NCI-H510A treated with DMSO at 0.1 percent for 48 hours (cell line): ENCODE measurements at places on chromosomes 2 and 18.

DNA sequence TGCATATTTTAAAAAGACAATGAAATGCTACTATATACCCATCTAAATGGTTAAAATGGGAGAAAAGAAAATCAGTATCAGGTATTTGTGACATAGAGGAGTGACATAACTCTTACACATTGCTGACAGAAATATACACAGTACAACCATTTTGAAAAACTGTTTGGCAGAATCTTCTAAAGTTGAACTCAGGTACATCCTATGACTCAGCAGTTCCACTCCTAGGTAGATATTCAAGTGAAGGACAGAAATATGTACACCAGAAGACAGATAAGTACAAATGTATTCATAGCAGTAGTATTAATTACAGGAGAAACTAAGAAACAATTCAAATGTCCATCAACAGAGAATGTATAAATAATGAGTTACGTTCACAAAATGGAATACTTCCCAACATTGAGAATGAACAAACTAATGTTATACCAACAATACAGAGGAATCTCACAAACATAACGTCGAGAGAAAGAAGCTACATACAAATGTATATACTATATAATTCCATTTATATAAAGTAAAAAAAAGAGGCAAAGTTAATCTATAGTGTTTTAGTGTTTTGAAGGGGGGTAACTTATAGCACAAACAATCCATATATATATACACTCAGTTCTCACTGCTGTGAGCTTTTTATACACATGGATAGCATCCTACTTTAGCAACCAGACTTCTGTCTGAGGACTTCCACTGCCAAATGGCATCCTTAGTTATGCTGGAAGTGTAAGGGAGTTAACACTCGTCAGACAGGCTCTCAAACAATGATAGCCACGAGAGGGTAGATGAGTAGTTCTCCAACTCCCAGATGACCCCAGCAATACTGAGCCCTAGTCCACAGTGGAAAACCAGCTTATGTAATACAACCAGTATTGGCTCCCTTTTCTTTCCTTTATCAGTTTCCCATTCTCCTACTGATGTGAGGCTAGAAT, 172.5 kb downstream of the NBAS start:
- no peak for DNase-seq

DNA sequence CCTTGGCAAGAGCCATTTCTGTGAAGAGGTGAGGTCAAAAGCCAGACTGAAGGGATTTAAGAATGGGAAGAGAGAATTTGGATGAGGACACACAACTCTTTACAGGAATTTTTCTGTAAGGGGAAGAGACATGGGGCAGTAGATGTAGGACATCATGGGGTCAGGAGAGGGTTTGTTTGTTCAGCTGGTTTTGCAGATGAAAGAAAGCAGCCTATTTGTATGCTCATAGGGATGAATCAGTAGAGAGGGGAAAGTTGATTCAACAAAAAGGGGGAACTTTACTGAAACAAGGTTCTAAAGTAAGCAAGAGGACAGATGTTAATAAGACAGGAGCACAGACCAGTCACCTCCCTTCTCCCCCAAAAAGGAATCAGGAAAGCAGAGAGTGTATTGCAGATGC, 11.2 kb downstream of the SCG2 start:
- DNase-seq: peak; percentile 45

- DNase-seq: no peak
These were observed 83.7 kb upstream of the SLC1A4 start for GRCh38 chr2:64905338-64906024.

DNA sequence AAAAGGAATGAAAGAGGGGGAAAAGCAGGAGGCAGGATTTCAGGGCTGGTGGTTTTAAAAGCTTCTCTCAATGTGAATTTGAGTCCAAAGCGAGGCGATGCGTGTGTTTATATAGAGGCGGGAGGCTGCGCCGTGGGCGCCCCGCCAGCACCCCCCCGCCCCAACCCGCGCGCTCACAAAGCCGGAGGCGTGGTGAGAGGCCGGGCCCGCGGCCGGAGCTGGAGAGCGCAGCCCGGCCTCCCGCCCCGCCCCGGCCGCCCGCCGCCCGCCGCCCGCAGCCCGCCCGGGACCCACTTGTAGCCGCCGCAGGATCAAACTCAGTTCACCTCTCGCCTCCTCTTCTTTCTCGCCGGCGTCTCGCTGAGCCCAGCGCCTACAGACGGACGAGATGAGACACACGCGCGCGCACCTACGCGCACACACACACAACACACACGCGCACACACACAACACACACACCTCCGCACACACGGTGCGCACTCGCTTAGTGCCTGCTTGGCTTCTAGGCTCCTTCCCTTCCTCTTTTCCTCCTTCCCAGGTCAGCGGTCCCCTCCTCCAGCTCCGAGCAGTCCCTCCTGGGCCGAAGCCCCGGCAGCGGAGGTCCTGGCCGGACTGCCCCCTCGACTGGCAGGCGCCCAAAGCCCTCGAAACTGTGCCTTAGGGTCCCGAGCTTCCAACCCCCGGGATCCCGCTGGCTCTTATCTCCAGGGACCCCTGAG, 1.3 kb upstream of the CYP26B1 start:
- peak; percentile 15 for DNase-seq

GRCh38 chr2:235857598-235857997, 310.6 kb downstream of the GBX2 start:
- no peak for DNase-seq

GRCh38 chr2:235695602-235695895, 201.7 kb downstream of the AGAP1 start:
- no peak for DNase-seq

DNA sequence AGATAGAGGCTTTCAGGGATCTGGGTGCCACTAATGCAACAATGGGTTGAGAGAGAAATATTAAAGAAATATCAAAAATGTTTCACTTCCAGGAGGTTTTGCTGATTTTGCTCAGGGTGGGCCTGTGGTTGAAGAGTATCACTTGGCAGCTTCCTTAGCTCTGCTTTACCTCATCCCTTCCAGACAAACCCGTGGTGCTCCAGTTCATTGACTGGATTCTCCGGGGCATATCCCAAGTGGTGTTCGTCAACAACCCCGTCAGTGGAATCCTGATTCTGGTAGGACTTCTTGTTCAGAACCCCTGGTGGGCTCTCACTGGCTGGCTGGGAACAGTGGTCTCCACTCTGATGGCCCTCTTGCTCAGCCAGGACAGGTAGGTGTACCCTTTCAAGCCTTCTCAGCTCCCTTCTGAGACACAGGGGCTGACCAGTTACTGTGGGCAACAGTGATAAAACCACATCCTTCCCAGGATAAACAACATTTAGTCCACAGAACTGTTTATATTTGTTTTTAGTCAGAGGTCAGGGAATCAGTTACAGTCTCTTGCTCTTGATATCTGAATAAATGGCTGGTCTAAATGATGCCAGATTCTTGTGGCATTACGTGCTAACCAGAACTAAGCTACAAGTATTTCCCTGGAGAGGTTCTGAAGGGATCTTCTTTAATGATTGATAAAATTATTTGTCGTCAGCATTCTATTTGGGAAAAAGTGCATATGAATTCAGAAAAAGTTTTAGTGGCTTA, 7.0 kb downstream of the SLC14A1 start:
- DNase-seq: no peak

DNA sequence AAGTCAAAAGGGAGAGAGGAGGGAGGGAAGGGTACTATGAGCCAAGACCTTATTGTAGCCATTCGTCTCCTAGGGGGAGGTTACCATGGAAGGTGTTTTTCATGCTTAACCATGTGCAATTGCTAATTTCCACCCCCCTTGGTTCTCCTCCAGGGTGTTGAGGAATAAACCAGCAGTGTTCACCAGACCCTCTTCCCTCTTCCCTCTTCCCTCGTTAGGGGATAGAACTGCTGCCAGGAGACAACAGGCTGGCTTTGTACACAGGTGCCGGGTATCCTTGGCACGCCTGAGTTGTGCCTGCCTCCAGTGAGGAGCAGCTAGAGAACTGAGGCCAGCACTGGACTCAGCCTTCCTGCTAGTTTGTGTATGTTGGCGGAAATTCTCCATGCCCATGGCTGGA, 41.1 kb upstream of the ARL5A start:
- no peak for DNase-seq

- no peak for DNase-seq
These were observed 25.9 kb downstream of the ITM2C start for GRCh38 chr2:230890646-230891045.

DNA sequence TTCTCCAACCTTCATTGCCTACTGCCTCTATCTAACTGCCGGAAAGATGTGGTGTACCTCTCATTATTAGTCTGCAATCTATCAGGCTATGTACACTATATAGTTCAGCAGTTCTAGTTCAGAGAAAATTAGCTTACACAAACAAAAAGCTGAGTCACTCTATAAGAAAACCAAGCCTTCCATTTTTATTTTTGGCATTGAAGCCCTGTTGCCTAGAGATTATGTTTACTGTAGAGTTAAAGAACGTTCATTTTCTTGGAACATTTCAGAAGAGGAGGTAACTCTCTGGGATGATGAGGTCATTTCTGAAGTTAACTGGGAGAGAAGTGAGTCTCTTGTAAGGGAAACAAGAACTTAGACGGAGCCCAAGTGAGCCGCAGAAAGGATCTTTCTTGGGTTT, 133.5 kb downstream of the FAM124B start:
- no peak for DNase-seq

DNA sequence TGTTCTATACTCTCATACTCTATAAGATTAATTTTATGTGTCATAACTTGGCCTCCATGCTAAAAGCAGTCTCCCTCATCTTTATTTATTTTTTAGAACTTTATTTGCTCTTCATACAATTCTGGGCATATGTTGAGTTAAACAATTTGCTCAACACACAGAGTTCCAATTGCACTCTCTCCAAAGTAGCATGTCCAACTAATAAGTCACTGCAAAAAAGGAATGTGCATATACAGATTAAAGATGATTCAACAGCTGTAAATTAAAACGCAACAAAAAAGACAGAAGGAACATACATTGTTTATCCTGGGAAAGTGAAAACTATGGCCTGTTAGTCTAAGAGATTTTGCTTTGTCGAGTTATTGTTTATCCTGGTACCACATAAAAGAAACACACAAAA, 277.7 kb upstream of the ACVR2A start:
- no peak for DNase-seq

GRCh38 chr2:157900203-157900602, 24.1 kb upstream of the ACVR1 start:
- DNase-seq: peak; percentile 17

GRCh38 chr2:223744580-223744979, 92.8 kb downstream of the AP1S3 start:
- no peak for DNase-seq

GRCh38 chr2:72886505-72887031, 640 bp upstream of the SPR start:
- peak; percentile 34 for DNase-seq

GRCh38 chr2:197368412-197368811, 57.8 kb upstream of the ANKRD44 start:
- no peak for DNase-seq

GRCh38 chr2:234427081-234428061, 69.5 kb downstream of the ARL4C start:
- no peak for DNase-seq

- no peak for DNase-seq
These were observed 46.9 kb downstream of the CCBE1 start for GRCh38 chr18:59650266-59650820.

DNA sequence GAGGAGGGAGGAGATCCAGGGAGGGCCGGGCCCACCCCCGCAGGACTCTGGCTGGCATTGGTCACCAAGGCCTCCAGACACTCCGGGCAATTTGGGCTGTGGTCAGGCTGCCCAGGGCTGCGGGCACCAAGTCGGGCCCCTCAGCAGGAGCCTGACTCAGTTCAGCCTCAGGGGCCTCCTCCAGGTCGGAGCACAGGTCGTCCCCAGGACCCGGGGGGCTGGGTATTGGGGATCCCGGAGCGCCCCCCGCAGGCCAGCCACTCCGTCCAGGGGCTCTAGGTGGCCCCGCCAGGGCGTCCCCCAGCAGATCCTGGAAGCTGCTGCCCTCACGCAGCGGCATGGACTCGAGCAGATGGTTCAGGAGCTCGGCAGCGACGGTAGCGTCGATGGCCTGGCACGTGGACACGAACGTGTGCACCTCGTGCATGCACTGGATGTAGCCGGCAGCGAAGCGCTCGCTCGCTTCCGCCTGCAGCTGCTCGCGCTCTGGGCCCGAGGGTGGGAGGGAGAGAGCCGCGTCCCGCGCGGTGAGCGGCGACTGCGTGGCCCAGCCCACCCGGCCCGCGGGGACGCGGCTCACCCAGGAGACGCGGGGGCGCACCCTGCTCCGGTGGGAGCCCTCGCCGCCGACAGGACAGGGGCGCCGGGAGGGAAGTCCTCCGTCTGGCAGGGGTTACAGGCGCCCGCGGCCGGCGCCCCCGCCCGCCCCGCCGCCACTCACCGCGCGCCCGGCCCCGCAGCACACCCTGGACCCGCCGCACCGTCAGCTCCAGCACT, 884 bp downstream of the HES6 start:
- no peak for DNase-seq

DNA sequence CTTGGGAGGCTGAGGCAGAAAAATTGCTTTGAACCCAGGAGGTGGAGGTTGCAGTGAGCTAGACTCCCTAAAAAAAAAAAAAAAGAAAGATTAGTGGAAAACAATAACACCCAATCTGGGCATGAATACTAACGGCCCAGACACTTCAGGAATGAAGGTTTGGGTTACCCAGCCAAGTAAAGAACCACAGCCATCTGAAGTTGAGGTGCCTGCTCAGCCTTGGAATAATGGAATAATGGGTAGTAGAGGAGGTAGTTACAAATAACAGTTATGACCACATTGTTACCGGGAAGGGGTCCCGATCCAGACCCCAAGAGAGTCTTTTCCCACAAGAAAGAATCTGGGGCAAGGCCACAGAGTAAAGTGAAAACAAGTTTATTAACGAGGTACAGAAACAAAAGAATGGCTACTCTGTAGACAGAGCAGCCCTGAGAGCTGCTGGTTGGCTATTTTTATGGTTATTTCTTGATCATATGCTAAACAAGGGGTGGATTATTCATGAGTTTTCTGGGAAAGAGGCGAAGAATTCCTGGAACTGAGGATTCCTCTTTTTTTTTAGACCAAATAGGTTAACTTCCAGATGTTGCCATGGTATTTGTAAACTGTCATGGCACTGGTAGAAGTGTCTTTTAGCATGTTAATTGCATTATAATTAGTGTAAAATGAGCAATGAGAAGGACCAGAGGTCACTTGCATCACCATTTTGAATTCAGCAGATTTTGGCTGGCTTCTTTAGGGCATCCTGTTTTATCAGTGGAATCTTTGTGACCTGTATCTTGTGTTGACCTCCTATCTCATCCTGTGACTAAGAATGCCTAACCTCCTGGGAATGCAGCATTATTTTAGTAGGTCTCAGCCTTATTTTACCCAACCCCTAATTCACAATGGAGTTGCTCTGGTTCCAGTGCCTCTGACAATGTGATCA, 96.2 kb upstream of the HAAO start:
- DNase-seq: no peak

DNA sequence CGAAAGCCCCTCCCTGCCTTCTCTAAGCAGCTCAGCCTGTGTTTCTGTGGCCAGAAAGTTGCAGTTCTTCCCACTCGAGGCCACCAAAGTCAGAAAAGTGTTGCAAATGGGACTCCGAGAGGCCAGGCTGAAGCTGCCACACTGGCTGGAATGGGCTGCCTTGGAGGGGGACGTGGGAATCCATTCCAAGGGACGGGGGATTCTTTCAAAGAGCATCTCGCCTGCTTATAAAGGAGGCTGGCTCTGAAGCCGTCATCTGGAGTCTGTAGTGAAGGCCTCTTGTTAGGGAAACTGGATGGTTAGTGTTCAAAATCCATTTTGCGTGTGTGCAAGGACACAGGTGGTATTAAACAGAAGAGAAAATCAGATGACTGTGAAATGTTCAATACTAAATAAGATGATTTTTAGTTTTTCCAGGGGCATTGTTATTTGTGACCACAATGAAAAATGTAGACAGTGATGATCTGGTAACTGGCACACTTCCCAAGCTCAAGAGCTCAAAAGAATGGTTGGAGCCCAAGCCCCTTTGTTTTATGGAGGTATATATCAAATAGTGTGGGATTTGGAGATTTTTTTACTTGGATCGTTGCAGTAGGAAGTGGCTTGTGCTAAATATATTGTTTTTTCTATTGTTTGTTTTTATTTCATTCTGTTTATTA, 782 bp downstream of the FAM228B start:
- DNase-seq: peak; percentile 29
